ENCODE measurements at places on chromosomes 11 and 22. TPM values are rescaled to one million over a fixed set of nuclear protein-coding genes. Genes with fewer than 3 reads are reported as not detected.

EMID1 gene
- total RNA-seq: 62.0 TPM

- no peak for DNase-seq
Measured at GRCh38 chr11:27201454-27202302, 161.1 kb downstream of the BBOX1 start.

GRCh38 chr11:76424379-76424778 lies 20.4 kb upstream of the EMSY start:
- DNase-seq: no peak

- no peak for DNase-seq
Measured at GRCh38 chr11:86519064-86519911, 144.6 kb downstream of the CCDC81 start.

GRCh38 chr11:95556011-95556341 lies 233.6 kb downstream of the FAM76B start:
- no peak for DNase-seq

OR8D4 gene
- not detected for total RNA-seq

TSKU gene
- total RNA-seq: 13.1 TPM

All from spleen (tissue), 13 donors.